ENCODE measurements at places on chromosomes 6 and 20.

GRCh38 chr6:22248513-22249308 lies 48.1 kb downstream of the PRL start:
- no peak for DNase-seq

- peak; percentile 83 for DNase-seq
Observed at GRCh38 chr20:21609221-21609620, 95.4 kb upstream of the NKX2-2 start.

GRCh38 chr20:23227274-23227673 lies 123.3 kb upstream of the NXT1 start:
- no peak for DNase-seq

- DNase-seq = no peak
Observed at GRCh38 chr20:37365760-37366638, 20.1 kb downstream of the SRC start.

GRCh38 chr6:157230910-157231309 lies 92.4 kb downstream of the TMEM242 start:
- DNase-seq = no peak

GRCh38 chr6:169974663-169975062 lies 223.2 kb downstream of the ERMARD start:
- DNase-seq = no peak

GRCh38 chr6:21219241-21219640 lies 374.3 kb upstream of the SOX4 start:
- DNase-seq = no peak

GRCh38 chr6:92979281-92979680 lies 440.1 kb downstream of the EPHA7 start:
- no peak for DNase-seq

DNA sequence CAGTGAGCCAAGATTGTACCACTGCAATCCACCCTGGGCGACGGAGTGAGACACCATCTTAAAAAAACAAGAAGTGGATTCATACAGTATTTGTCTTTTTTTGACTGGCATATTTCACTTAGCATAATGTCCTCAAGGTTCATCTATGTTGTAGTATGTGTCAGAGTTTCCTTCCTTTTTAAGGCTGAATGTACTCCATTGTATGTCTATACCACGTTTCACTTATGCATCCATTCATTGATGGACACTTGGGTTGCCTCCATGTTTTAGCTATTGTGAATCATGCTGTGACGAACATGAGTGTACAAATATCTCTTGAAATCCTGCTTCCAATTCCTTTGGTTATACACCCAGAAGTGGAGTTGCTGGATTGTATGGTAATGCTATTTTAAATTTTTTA lies 28.9 kb upstream of the FAM83D start:
- DNase-seq = no peak

GRCh38 chr6:40348591-40348990 lies 238.6 kb downstream of the LRFN2 start:
- DNase-seq = no peak

GRCh38 chr6:24522228-24523176 lies 27.7 kb downstream of the ALDH5A1 start:
- peak; percentile 12 for DNase-seq

DNA sequence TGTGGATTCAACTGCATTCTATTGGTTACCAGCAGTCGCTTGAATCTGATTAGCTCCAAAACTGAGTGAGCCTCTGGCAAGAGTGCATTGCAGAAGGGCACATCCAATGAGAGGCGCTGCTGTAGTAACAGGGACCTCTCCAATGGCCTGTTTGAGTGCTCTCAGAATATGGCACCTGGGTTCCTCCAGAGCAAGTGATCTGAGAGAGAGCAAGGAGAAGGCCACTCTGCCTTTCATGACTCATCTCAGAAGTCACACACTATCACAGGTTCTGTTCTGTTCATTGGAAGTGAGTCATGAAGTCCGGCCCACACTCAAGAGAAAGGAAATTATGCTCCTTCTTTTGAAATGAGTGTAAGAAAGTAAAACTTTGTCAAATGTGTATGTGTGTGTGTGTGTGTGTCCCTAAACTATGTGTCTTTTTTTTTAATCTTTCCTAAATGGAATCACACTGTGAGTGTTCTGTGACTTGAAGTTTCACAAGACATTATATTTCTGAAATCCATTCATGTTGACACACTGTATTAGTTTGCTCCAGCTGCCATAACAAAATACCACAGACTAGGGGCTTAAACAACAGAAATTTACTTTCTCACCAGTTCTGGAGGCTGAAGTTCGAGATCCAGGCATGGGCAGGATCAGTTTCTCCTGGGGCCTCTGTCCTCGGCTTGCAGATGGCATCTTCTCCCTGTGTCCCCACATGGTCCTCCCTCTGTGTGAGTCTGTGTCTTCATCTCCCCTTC lies 138.3 kb upstream of the CDYL start:
- no peak for DNase-seq

DNA sequence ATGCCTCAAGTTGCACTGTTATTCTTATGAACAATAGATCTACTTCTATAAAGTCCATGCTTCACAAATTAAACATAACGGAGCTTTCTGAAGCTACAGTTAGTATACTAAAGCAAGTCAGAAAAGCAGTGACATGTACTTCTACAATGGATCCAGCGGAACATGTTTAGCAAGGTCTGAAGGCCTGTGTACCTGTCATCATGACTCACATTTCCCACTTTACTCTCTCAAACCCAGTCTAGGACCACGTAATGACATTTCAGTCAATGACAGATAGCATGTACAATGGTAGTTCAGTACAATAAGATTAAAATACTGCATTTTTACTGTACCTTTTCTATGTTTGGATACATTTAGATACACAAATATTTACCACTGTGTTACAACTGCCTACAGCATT lies 132.1 kb downstream of the MMS22L start:
- DNase-seq = no peak

DNA sequence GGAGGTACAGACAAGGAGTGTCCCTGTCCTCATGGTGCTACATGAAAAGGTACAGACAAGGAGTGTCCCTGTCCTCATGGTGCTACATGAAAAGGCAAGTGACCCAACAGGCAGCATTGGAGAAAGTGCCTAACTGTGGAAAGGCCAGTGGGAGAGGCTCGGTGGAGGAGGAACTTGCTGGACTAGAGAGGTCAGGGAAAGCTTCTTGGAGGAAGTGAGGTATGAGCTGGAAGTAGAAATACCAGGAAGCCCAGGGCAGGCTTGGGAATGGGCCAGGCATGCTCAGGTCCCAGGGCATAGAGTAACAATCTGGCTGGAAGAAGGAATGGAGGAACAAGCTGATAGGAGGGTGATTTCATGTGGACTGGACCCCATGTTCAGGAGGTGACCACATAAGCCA lies 59.8 kb upstream of the FNDC1 start:
- DNase-seq = no peak

- no peak for DNase-seq
Observed at GRCh38 chr6:3499603-3500002, 42.8 kb upstream of the SLC22A23 start.

GRCh38 chr6:21912151-21912832 lies 318.7 kb downstream of the SOX4 start:
- no peak for DNase-seq

DNA sequence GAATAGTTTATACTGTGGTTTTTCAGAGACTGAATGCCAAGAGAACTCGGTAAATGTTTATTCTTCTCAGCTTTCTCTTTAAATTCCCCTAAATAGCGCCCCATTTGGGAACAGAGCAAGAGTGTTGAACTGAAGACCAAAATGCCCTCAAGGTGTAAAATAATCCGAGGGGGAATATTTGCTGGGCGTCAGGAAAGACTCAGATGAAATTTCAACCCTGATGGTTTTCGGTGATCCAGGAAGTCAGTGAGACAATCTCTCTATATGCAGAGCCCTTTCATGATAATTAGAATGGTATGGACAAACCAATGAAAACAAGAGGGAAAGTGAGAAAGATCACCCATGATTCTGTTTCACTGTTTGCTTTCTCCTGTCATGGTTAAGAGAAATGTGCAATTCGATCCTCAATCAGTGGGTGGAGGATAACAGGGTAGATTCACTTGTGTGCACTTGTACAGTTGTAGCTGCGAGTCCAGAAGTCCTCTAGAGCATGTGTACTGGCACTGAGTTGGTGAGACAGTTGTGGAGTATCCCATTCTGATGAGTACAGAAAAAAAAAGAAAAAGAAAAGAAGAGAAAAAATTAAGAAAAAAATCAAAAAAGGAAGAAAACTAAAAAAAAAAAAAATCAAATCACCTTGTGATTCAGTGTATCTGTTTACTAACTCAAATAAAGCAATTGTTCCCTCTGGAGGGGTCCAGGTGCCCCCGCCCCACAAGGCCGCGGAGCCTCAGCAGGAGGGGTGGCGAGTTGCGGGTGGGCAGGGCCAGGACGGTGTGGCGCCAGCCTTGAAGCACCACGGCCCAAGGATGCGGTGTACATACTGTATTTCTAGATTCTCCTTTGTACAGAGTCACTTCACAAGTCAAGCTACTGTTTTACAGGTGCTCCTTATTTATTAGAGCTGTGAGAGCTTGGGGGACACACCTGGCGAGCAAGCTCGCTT lies 164.9 kb downstream of the SCML4 start:
- no peak for DNase-seq

DNA sequence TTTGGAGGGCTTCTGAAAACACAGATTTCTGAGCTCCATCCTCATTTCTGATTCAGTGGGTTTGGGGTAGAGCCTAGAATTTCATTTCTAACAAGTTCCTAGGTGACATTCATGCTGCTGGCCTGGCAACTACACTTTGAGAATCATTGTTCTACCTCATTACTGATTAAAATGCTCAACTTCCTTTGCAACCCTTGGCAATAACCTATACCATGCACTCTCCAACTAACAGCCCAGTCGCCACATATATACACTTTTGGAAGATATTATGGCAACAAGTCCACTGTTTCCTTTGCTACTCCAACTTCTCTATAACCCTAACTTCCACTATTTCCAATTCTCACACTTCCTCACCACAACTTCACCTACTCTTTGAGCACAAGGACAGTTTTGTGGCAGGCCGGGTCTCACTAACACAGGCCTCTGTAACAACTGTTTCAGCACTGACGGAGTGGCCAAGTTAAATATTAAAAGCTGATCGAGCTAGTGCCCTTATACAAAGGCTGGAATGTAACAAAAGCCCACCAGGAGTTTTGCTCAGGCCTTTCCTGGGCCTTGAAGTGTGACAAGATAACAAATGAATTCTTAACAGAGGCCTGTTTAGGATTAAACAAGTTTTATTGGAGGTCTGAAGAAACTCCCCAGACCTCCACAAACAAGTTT lies 32.1 kb upstream of the RAB23 start:
- DNase-seq = no peak

GRCh38 chr20:35111141-35111888 lies 18.7 kb upstream of the TRPC4AP start:
- DNase-seq = no peak

DNA sequence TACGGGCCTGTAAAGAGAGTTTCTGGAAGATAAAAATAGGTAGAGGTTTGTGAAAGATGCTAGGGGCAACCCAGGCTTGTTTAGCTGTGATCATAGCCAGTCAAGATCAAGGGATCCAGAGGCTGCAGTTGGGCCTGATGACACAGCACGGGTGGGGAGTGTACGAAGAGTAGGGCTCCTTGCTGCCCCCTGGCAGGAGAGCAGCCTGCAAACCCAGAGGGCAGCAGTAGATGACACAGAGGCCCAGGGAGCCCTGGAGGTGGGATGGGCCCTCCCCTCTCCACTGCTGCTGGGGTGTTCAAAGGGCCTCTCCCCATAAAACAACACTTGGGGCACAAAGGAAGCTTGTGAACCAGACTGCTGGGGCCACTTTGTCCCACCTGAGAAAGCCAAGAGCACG lies 47.2 kb downstream of the VEGFA start:
- no peak for DNase-seq

DNA sequence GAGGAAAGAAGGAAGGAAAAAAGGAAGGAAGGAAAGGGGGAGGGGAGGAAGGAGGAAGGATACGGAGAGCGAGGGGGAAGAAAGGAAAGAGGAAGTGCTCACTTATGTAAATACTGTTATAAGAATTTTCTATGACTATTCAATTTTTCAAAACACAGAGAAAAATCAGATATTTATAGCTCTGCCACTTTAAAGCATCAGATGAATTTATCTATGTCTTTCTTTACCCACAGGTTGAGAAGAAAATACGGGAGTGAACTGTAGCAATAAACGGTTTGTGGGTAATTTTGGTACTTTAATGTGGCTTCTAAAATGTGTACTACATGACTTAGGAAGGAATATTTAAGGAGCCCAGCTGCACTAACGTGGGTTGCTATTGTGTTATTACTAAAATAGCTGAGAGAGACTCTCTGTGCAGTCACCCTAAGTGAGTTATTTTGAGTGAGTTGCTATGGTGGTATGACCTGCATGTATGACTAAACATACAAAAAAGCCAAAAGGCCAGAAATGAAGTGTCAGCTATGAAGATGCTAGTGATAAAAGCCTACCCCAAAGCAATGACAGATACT lies 225.5 kb downstream of the SOD2 start:
- DNase-seq = no peak

- DNase-seq = no peak
Observed at GRCh38 chr6:117237561-117237960, 27.8 kb upstream of the VGLL2 start.

GRCh38 chr20:43681991-43682410 lies 15.1 kb downstream of the MYBL2 start:
- no peak for DNase-seq

DNA sequence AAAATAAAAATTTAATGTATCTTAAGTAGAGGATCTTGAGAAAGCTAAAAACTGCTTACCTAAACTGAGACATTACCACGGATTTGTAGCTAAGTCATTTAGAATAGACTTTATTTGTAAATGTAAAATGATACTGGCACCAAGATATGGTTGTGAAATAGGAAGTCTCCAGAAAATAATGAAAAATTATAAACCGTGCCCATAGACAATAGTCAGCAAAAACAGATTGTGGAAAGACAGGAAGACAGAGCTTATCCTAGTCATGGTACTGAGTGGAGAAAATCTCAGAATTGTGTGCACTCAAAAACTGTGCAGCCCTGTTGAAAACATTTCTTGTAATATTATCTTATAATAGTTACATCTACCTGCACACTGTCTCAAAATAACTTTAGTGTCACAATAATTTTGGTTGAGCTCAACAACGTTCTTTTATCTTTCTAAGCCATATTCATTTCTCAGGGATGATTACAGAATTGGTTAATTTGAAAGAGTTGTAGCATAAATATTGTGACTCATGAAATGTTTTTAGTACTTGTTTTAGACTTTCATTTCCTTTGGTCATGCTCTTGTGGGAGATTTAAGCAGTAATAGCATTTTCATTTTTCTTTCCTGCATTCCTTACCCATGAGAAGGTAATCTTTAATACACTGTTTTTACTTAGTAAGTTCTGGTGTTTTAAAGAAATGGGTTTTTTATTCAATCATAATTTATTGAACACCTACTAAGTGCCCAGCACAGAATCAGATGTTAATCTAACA lies 174.5 kb downstream of the SOX4 start:
- DNase-seq = no peak

DNA sequence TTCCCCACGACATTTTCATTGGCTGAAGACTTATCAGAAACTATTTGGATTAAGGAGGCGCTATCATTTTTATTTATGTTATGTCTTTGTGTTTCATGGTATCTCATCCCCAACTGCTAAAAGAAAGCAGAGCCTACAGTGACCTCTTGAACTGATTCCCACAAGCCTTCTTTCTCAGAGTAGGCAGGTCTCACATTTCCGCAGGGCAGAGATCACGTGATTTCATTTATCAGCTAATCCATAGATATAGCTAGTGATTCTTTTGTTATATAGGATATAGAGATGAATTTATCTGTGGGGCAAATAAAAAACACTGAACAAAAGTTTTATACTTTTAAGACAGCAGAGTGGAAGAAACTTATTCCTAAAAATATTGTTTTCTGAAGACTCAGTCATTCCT lies 25.0 kb upstream of the POPDC3 start:
- no peak for DNase-seq

Data from Ammon's horn (tissue), 1 donor.